ENCODE measurements at places on chromosomes 5 and 9. TPM values are rescaled to one million over a fixed set of nuclear protein-coding genes. Genes with fewer than 3 reads are reported as not detected.
A peak's percentile ranks its signal among the peaks of the same experiment; 100 is the strongest.

DNA sequence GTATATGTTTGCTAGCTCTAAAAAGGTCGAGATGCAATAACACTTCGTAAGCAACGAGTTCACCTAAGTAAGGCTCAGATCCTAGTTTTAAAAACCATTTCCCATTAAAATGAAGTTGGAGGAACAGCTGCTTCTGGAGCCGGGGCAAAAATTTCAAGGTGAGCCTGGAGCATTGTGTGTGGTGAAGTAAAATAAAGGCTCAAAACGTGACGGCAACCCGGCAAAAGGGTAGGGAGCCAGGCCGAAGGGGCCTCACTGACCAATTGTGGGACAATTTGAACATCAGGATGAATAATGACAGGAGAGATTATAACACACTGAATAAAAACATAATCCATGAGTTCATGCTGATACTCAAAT, 20.1 kb downstream of the BTNL9 start:
- DNase-seq, result no peak

The ZCCHC9 gene
- 19.4 TPM for total RNA-seq

- DNase-seq, result no peak
Measured at GRCh38 chr5:1406681-1407640, 38.3 kb downstream of the SLC6A3 start.

GRCh38 chr9:95067897-95068296, 249.6 kb downstream of the FANCC start:
- DNase-seq, result no peak

- no peak for DNase-seq
Measured at GRCh38 chr9:77978086-77978781, 53.4 kb downstream of the GNAQ start.

DNA sequence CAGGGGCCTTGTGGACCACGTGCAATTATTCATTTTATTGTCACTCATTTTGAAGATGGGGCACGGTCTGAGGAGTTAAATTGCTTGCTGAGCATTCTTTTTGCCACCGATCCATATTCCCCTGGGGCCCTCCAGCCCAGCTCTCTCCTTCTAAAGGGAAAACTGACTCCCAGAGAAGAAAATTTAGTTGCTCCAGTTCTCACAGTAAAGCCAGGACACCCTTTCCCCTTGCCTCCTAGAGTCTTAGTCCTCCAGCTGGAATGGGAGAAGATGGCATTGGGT, 1.0 kb upstream of the PANK3 start:
- no peak for DNase-seq

GRCh38 chr5:172043865-172044264, 37.4 kb upstream of the FBXW11 start:
- no peak for DNase-seq

GRCh38 chr9:81113453-81114124, 575.8 kb downstream of the TLE1 start:
- no peak for DNase-seq

GRCh38 chr9:5186416-5187169, 1.2 kb upstream of the INSL6 start:
- peak; percentile 71 for DNase-seq

DNA sequence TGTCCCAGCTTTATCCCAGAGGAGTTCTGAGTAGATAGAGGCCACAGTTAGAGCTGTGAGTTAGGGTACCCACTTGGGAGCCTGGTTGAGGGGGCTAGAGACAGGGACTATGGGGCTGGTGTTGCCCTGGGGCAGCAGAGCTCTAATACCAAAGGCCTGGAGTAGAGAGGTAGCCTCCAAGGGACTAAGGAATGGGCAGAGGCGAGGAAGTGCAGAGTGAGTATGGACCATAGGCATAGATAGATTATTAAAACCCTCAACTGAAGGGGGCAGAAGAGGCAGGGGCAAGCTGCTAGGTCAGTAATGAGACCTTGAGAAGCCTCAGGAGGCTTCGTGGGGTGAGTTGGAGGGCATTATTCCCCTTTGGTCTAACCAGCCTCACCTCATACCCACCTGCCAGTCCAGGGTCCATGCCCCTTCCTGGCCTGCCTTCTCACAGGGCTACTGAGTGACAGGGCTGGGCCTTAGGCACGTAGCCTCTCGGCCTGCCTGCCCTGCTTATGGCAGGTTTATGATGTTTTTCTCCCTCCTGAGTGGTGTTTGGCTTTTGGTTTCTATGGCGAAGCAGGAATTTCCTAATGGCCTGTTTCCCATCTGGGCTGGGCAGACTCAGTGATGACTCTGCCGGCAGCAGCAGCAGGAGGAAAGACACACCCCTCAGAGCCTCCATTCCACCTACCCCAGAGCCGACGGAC, 8.0 kb downstream of the PDLIM4 start:
- peak; percentile 92 for DNase-seq

The PCDHB10 gene
- total RNA-seq, result 0.33 TPM

- DNase-seq, result no peak
Measured at GRCh38 chr9:93298498-93299417, 114.8 kb downstream of the WNK2 start.

DNA sequence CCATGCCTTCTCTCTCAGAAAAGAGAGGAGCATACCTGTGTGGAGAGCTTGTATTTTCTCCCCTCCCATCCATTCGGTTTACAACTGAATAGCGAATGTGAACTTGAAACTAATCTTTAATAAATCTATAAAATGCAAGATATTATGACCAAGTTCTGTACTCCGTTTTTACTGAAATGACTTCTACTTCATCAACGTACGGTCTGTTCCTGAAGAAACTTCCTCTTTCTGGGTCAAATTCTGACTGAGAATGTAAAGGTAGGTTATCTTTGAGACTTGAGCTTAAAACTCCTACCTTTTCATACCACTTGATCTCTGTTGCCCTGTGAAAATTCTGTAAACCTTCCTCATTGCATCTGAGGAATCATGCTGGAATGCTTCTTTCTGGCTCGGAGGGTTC, 4.2 kb upstream of the CTNNAL1 start:
- no peak for DNase-seq
